ENCODE measurements at places on chromosomes 7 and 10. TPM values are rescaled to one million over a fixed set of nuclear protein-coding genes. Genes with fewer than 3 reads are reported as not detected.

ABCB1 gene
- 1.5 TPM for total RNA-seq

PHYHIPL gene
- not detected for total RNA-seq

PARD3 gene
- 51.8 TPM for total RNA-seq

NAT16 gene
- not detected for total RNA-seq

SEMA4G gene
- 3.0 TPM for total RNA-seq

TMEM229A gene
- 0.07 TPM for total RNA-seq

PNLIPRP1 gene
- not detected for total RNA-seq

ZNF33A gene
- total RNA-seq = 15.2 TPM

GBX1 gene
- total RNA-seq = not detected

GJD4 gene
- total RNA-seq = 0.10 TPM

ADIRF gene
- 116 TPM for total RNA-seq

ABCC2 gene
- 1.2 TPM for total RNA-seq

FOXI2 gene
- not detected for total RNA-seq

RBM20 gene
- total RNA-seq = 2.4 TPM

COBL gene
- not detected for total RNA-seq

AMZ1 gene
- 0.50 TPM for total RNA-seq

TFPI2 gene
- 59.6 TPM for total RNA-seq

METTL2B gene
- total RNA-seq = 29.3 TPM

RADIL gene
- total RNA-seq = 0.13 TPM

CNNM1 gene
- total RNA-seq = 0.17 TPM

RPEL1 gene
- total RNA-seq = not detected

ZNF722 gene
- total RNA-seq = not detected

EGR2 gene
- 1.7 TPM for total RNA-seq

TDRD1 gene
- total RNA-seq = 0.13 TPM

CCDC146 gene
- 1.2 TPM for total RNA-seq

SPDYE2 gene
- not detected for total RNA-seq

C7orf57 gene
- not detected for total RNA-seq

HABP2 gene
- not detected for total RNA-seq

CHST15 gene
- total RNA-seq = 1.7 TPM

H2BK1 gene
- not detected for total RNA-seq

FAM25G gene
- not detected for total RNA-seq

FAM131B gene
- 3.2 TPM for total RNA-seq

OGDHL gene
- total RNA-seq = 0.26 TPM
